Transverse colon (tissue), 4 donors: ENCODE measurements at places on chromosomes 12 and 14. TPM values are rescaled to one million over a fixed set of nuclear protein-coding genes. Genes with fewer than 3 reads are reported as not detected.

DNA sequence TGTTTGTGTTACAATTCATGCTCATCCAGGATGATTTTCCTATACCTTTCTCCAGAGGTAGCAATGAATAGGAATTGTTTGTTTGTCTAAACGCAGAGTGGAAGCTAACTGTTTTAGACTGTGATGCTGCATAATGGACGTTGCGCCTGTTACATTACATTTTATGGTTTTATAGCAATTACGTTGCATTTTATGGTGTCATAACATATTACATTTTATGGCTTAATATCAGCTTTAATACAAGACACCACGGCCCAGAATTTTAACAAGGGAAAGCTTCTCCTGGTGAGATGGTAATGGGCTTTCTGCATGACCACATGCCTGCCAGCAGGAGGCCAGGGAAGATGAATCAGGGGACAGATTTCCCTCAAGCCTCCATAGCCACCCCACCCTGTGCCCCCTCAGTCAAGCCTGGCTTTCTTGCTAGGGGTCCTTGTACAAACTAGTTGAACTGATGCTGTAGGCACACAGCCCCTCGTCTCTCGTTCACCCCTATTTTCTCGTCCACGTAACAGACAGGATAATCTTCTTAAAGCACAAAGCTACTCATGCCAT is 56.5 kb downstream of the HSPB8 start:
- no peaks in the 10 kb centered on the region for H3K36me3 ChIP-seq
- H3K27ac ChIP-seq, result no peak overlapping the region
- no peak overlapping the region for H3K4me3 ChIP-seq
- H3K27me3 ChIP-seq, result no peaks in the 10 kb centered on the region
- no peaks in the 10 kb centered on the region for H3K4me1 ChIP-seq
- DNase-seq, result no peak

GRCh38 chr14:54643696-54644176 is 76.8 kb downstream of the SAMD4A start:
- no peak for DNase-seq
- no peaks in the 10 kb centered on the region for H3K4me1 ChIP-seq
- no peaks in the 10 kb centered on the region for H3K27me3 ChIP-seq
- H3K27ac ChIP-seq, result no peak overlapping the region
- H3K4me3 ChIP-seq, result no peak overlapping the region

STX2 gene
- 22.1 TPM for total RNA-seq

DNA sequence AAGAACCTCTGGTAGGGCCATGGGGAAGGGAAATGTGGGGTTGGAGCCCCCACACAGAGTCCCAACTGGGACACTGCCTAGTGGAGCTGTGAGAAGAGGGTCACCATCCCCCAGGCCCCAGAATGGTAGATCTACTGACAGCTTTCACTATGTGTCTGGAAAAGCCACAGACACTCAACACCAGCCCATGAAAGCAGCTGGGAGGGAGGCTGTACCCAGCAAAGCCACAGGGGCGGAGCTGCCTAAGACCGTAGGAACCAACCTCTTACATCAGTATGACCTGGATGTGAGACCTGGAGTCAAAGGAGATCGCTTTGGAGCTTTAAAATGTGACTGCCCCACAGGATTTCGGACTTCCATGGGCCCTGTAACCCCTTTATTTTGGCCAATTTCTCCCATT is 97.8 kb downstream of the HMGA2 start:
- H3K4me3 ChIP-seq, result no peak overlapping the region
- H3K36me3 ChIP-seq, result no peaks in the 10 kb centered on the region
- H3K27me3 ChIP-seq, result no peaks in the 10 kb centered on the region
- no peak for DNase-seq
- no peak overlapping the region for H3K27ac ChIP-seq

- no peaks in the 10 kb centered on the region for H3K4me1 ChIP-seq
- no peaks in the 10 kb centered on the region for H3K27me3 ChIP-seq
- no peak for DNase-seq
- no peak overlapping the region for H3K4me3 ChIP-seq
- H3K36me3 ChIP-seq, result no peaks in the 10 kb centered on the region
Measured at GRCh38 chr12:38465020-38465419, 148.4 kb downstream of the ALG10B start.

APOF gene
- total RNA-seq, result not detected

DNA sequence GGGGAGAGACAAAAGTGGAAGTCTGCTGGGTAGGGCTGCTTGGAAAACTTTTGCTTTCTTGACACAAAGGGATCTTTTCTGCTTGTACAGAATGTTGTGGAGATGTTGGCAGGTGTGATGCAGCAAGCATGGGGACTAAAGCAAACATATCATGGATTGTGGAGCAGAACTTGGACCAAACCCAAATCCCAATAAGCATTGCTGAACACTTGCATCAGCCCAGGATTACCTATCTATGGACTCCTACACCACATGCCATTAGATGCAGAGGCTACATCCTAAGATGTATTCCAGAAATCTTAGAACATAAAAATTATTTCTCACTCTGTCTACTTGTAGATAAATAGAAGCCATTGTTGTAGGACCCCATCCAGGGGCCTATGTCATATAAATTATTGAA is 44.7 kb upstream of the RERG start:
- H3K4me1 ChIP-seq, result no peaks in the 10 kb centered on the region
- no peaks in the 10 kb centered on the region for H3K36me3 ChIP-seq
- H3K4me3 ChIP-seq, result no peak overlapping the region
- H3K27me3 ChIP-seq, result no peaks in the 10 kb centered on the region
- H3K27ac ChIP-seq, result no peak overlapping the region

GRCh38 chr12:111754671-111755070 is 12.1 kb upstream of the ALDH2 start:
- peaks cover 9% of the 10 kb centered on the region for H3K4me1 ChIP-seq
- H3K4me3 ChIP-seq, result no peak overlapping the region
- no peaks in the 10 kb centered on the region for H3K27me3 ChIP-seq
- no peaks in the 10 kb centered on the region for H3K36me3 ChIP-seq

HOXC10 gene
- not detected for total RNA-seq

DNA sequence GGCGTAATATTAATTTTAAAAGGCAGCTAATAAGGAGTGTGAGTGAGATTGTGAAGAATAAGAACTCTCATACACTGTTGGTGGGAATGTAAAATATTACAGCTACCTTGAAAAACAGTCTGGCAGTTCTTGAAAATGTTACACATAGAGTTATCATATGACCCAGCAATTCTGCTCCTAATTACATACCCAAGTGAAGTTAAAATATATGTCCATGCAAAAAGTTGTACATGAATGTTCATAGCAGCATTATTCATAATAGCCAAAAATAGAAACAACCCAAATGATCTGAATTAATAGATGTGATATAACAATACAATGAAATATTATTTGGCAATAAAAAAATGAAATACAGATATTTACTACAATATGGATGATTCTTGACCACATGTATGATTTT is 68.2 kb downstream of the RASSF8 start:
- no peaks in the 10 kb centered on the region for H3K27me3 ChIP-seq
- no peak overlapping the region for H3K4me3 ChIP-seq
- H3K36me3 ChIP-seq, result no peaks in the 10 kb centered on the region
- H3K4me1 ChIP-seq, result no peaks in the 10 kb centered on the region

GRCh38 chr14:23660290-23661226 is 24.4 kb downstream of the DHRS2 start:
- no peaks in the 10 kb centered on the region for H3K4me1 ChIP-seq
- DNase-seq, result no peak
- H3K4me3 ChIP-seq, result no peak overlapping the region
- no peak overlapping the region for H3K27ac ChIP-seq
- no peaks in the 10 kb centered on the region for H3K27me3 ChIP-seq

DDN gene
- 0.27 TPM for total RNA-seq

DNA sequence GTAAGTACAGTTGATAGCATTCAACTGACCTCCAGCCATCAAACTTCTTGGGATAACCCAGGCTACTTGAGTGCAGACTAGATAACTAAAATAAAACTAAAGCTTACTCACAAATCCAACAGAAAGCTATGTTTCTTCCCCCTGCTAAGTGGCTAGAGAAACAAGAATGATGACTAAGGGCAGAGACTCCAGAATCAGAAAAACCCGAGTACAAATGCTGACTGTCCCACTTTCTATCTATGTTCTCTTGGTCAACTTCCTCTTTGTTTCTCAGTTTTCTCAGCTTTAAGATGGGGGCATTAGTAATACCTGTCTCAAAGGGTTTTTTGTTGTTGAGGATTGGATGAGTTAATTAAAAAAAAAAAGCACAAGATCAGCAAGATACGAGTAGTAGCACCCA is 6.1 kb upstream of the NUAK1 start:
- peaks cover 34% of the 10 kb centered on the region for H3K4me1 ChIP-seq
- no peak overlapping the region for H3K4me3 ChIP-seq
- DNase-seq, result no peak
- no peaks in the 10 kb centered on the region for H3K36me3 ChIP-seq

DNA sequence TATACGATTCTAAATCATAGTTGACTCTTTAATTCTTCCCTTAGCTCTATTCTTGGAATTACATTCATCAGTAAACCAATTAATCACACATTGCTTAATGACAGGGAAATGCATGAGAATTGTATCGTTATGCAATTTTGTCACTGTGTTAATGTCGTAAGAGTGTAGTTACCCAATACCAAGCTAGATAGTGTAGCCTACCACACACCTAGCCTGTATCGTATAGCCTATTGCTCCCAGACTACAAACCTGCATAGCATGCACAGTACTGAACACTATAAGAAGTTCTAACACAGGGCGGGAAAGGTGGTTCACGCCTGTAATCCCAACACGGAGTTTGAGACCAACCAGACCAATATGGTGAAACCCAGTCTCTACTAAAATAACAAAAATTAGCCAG is 24.7 kb downstream of the HNRNPC start:
- H3K36me3 ChIP-seq, result peaks cover 9% of the 10 kb centered on the region
- H3K4me3 ChIP-seq, result no peak overlapping the region
- H3K27me3 ChIP-seq, result no peaks in the 10 kb centered on the region

IFNG-AS1 gene
- not detected for total RNA-seq

SMIM41 gene
- total RNA-seq, result 1.5 TPM

KRT75 gene
- total RNA-seq, result not detected

- no peak overlapping the region for H3K4me3 ChIP-seq
- H3K36me3 ChIP-seq, result no peaks in the 10 kb centered on the region
- H3K27ac ChIP-seq, result no peak overlapping the region
- DNase-seq, result no peak
- H3K27me3 ChIP-seq, result no peaks in the 10 kb centered on the region
Measured at GRCh38 chr12:74963867-74964331, 245.7 kb downstream of the KCNC2 start.

- H3K27me3 ChIP-seq, result no peaks in the 10 kb centered on the region
- H3K4me1 ChIP-seq, result no peaks in the 10 kb centered on the region
- no peak for DNase-seq
Measured at GRCh38 chr14:71155743-71156142, 248.5 kb downstream of the PCNX1 start.

STXBP6 gene
- total RNA-seq, result 10.5 TPM

ZC2HC1C gene
- total RNA-seq, result not detected

NOPCHAP1 gene
- 2.4 TPM for total RNA-seq

GRCh38 chr14:20618271-20618749 is 23.2 kb downstream of the OR6S1 start:
- no peak for DNase-seq
- peaks cover 6% of the 10 kb centered on the region for H3K27me3 ChIP-seq
- no peaks in the 10 kb centered on the region for H3K36me3 ChIP-seq
- no peak overlapping the region for H3K27ac ChIP-seq
- peaks cover 13% of the 10 kb centered on the region for H3K4me1 ChIP-seq
- H3K4me3 ChIP-seq, result no peak overlapping the region

PTPRO gene
- total RNA-seq, result 5.2 TPM

DNA sequence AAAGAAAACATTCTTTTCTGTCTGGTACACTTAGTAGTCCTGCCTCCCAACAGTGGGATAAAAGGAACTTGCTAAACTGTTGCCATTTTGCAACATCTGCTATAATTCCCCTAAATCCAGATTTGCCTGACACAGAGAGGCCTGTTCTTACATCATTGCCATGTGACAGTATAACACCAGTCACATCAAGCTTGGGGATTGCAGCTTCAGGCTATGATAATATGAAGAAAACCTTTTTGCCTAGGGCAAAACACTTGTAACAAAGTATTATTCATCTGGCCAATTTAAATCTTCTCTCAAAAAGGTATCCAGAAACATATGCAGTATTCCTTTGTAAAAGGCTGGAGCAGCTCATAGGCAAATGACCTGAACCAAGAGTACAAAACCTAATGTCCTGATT is 80.9 kb upstream of the OTX2 start:
- H3K27me3 ChIP-seq, result peaks cover 44% of the 10 kb centered on the region
- H3K4me1 ChIP-seq, result no peaks in the 10 kb centered on the region
- no peak overlapping the region for H3K27ac ChIP-seq

GRCh38 chr14:99520571-99521081 is 39.4 kb downstream of the CCNK start:
- H3K36me3 ChIP-seq, result no peaks in the 10 kb centered on the region
- peaks cover 36% of the 10 kb centered on the region for H3K4me1 ChIP-seq
- H3K27me3 ChIP-seq, result no peaks in the 10 kb centered on the region
- DNase-seq, result no peak

CLEC9A gene
- total RNA-seq, result not detected

VRTN gene
- not detected for total RNA-seq

CYP27B1 gene
- total RNA-seq, result 2.3 TPM

DNA sequence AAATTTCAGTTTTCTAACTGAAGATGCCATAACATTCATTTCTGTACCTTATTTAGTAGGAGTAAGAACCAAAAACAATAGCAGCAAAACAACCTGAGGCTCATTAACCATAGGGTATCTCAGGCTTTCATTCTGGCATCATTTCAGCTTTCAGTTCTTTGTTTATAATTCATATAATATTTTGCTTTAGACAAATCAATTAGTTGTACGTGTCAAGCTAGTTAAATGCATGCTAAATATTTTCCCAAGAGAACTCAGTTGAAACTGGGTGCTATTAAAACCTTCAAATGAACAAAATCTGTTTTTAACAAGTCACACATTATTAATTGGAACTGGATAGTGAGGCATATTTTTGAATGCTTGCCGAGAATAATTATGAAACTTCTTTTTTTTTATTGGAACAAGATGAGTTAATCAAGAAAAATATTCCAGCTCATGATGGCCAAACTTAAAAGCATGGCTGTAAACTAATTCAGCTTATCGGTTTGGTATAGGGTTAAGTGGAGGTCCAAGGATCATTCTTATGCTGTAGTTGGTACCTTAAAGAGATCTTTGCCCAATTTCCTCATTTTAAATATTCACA is 442.7 kb downstream of the BTG1 start:
- no peak for DNase-seq
- no peak overlapping the region for H3K4me3 ChIP-seq
- no peak overlapping the region for H3K27ac ChIP-seq
- no peaks in the 10 kb centered on the region for H3K27me3 ChIP-seq
- H3K36me3 ChIP-seq, result no peaks in the 10 kb centered on the region

DNA sequence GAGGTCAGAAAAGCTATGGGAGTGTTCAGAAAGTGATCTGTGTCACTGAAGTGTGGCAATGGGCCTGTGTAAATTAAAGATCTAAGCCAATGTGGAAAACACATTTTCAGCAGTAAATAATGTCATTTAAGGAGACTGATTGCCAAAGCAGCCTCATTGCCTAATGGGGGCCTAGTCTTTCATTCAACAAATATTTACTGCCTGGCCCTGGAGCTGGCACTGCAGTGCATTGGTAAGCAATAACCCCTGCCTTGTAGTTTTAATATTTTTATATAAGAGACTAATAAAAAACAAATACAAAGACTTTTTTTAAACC is 326.6 kb downstream of the BTG1 start:
- no peak overlapping the region for H3K27ac ChIP-seq
- H3K4me1 ChIP-seq, result no peaks in the 10 kb centered on the region
- H3K27me3 ChIP-seq, result no peaks in the 10 kb centered on the region
- no peak for DNase-seq
- H3K36me3 ChIP-seq, result no peaks in the 10 kb centered on the region

GRCh38 chr14:103848175-103849077 is 1.1 kb upstream of the PPP1R13B start:
- H3K36me3 ChIP-seq, result no peaks in the 10 kb centered on the region
- peak overlapping the region; percentile 78 for H3K4me3 ChIP-seq
- DNase-seq, result peak; percentile 58
- H3K27ac ChIP-seq, result peak overlapping the region; percentile 87
